CD4-positive, alpha-beta T cell treated with Interferon alpha-2 for 1 hour (primary cell): ENCODE measurements at places on chromosomes 11 and 22.

- no peak for DNase-seq
Observed at GRCh38 chr11:130211781-130212401, 52.3 kb downstream of the ST14 start.

DNA sequence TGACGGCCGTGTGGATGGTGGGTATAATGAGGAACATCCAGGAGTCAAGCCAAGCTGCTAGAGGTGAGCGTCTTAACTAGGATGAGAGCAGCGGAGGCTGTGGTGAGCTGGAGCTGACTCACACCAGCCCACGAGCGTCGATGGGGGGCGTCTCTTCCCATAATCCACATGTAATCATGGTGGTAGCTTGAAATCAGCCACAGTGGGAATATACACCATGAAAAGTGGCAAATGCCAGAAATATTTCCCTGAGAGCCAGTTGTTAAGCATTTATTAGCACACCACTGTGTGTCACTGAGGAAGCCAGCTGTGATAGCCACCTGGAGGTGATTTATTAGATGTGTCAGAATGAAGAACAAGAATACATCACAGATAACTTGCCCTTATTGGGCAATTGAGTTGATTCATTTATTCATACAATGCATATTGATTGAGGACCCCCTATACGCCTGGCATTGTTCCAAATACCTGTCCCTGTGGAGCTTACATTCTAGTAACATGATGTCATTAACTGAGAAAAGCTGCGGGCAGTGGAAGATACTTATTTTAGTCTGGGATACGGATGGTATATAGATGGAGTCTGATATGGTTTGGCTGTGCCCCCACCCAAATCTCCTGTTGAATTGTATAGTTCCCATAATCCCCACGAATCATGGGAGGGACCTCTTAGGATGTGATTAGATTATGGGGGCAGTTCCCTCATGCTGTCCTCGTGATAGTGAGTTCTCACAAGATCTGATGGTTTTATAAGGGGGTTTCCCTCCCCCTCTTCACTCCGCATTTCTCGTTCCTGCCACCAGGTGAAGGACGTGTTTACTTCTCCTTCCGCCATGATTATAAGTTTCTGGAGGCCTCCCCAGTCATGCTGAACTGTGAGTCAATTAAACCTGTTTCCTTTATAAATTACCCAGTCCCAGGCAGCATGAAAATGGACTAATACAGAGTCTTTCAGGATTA lies 473.4 kb downstream of the METTL15 start:
- no peak for DNase-seq

DNA sequence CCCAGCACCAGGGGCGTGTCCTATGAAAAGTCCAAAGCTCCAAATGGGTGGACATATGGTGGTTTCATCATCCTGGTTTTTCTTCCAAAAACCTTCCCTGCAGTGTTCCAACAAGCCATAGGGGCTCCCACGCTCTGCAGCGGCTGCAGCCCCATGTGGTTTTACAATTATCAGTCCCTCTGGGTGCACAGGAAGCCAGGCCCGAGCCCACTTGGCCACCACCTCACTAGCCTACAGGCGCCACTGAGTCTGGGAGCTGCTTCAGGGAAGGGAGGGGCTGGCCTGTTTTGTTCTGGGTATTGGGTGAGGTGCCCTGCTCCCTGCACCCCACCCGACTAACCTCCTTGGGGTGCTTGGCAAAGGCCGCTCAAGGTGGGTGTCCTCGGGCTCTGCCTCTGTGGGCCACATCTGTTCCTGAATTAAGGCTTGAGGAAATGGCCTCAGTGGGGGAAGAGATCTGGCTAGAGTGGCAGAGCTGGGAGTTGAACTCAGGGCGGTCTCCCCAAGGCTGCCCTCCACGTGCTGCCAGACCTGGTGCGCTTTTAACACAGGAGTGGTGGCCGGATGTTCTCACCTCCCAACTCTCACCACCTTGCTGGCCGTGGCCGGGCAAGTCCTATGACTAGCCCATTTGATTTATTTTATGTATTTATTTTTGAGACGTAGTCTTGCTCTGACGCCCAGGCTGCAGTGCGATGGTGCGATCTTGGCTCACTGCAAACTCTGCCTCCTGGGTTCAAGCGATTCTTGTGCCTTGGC lies 5.3 kb upstream of the CDC42BPG start:
- no peak for DNase-seq

DNA sequence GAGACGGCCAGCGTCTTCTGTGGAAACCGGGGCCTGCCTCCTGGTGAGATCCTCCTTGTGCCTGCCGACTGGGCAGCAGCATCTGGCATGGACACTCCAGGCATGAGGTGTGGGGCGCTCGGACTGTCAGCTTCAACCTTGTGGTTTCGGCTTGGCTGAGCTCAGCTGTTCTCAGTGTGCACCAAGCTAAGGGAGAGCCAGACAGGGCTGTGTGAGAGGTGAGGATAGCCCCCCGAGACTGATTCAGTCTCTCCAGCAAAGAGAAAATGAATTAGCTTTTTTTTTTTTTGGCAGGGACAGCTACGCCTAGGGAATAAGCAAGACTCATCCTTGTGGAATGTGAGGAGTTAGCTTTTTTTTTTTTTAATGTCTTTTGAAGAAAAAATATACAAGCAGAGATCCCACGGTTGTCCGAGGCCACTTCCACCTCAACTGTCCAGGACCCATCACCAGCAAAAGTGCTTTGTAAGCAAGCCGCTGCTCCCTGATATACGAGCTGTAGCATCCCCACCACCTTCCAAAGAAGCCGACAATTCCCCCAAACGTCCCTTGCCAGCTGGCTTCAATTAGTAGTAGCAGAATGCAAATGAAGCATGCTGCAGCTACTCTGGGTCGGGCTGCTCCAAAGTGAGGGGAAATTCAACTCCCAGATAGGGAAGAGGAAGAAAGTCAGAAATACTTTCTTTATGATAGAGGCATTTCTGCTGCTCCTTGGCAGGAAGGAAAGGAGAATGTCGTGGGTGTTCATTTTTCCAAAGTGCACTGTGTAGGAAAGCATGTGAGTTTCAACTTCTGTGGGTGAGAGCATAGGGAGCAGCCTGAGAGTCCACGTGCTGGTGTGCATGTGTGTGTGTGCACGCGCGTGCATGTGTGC lies 9.7 kb upstream of the THY1 start:
- DNase-seq, result no peak

DNA sequence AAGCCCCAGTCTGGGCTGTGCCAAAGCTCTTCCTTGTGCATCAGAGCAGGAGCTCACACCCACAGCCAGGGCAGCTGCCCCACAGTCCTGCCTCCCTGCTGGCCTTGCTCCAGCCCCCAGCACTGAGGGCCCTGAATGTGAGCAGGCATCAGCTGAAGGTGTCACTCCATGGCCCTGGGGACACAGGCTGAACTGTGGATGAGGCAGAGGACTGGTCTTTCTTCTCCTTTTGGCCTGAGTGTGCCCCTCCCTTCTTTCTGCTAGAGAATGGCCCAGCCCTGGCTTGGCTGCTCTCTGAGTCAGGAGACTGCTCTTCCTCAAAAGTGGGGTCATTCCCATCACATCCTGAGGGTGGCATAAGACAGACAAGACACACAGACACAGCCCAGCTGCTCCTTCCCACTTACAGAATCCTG lies 16.2 kb downstream of the OTOG start:
- no peak for DNase-seq

GRCh38 chr22:23591201-23591791 lies 11.2 kb upstream of the IGLL1 start:
- peak; percentile 50 for DNase-seq
